ENCODE measurements at places on chromosomes 7 and 10.

- DNase-seq: no peak
Measured at GRCh38 chr7:27174874-27175625, 930 bp upstream of the HOXA10 start.

DNA sequence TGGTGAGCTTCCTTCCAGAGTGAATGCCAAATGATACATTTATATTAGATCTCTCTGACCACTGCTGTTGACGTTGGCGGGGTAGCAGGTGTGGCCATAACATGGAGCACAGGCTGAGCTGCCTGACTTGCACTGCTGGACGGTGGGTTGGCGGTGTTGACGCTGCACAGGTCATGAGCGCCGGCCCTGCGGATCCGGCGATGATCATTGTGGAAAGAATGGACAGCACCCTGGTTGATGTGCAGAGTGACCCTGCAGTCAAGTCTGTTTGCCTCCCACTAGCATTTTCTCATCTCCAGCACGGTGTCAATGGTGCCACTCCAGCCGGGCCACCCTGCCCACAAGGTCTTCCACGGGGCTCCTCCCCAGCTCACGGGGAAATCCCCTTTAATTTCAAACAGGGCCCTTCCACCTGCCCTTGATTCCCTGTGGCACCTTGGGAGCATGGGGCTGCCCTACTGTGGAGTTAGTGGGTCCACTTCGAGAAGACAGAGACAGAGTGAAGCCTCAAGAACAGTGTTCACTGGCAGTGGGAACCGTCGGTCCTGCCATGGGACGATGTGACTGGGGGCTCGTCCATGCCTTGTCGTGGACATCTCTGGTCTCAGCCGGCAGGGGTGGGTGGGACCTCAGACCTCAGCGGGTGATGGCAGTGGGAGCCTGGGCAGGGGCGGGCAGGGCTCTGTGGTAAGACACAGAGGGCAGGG is 613.5 kb downstream of the PTPRN2 start:
- no peak for DNase-seq

GRCh38 chr10:12561307-12561706 is 212.0 kb downstream of the CAMK1D start:
- DNase-seq: no peak

DNA sequence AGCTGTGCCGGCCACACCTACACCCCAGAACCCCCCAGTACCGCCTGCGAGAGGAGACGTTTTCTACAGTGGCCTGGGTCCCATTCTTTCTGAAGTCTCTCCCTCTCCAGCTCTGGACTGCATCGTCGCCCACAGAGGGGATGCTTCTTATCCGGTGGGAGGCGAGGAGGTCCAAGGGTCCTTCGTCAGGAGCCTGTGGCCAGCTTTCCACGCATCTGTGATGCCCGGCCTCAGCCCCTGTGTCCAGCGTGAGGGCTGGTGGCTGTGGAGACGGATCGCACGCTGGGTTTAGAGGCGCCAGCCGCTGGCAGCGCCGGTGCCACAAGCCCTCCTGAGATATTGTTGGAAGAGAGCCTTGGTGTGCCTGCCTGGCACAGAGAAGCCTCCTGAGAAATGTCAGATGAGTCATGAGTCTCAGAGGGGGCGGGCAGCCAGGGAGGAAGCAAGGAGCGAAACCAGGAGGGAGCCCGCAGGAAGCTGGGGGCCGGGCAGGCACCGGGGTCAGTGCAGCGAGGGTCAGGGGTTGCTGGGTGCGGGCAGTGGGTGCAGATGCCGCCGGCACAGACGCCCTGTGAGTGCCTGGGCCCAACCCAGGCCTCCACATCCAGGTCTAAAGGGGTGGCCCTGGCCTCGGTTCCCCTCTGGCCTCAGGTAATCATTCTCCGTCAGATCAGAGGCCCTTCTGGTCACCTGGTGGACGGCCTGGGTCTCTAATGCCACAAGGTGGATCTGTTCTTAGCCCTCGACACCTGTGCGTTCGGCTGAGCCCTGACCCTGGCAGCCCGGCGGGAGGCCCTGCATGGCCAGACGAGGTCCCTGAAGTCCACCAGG is 86.0 kb upstream of the DIP2C start:
- no peak for DNase-seq

DNA sequence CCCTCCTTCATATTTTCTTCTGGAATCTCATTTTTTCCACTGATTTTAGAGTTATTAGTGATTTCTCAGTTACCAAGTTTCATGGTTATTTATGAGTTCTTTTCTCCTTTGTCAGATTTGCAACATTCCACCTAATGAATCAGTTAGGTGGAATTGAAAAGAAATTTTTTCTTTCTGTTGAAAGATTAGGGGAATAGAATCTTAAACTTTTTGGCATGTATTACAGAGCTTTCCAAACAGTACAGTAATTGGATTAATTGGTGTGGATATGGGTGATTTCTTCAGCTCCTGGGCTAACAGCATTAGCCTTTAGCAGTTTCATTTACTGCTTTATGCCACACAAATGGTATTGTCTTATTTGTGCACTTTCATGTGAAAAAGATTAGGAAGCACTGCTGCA is 17.0 kb downstream of the STAM start:
- DNase-seq: no peak
